Amygdala (tissue), 56 donors: ENCODE measurements at places on chromosomes 1 and 21.

- no peak for DNase-seq
Observed at GRCh38 chr1:245609354-245610150, 454.8 kb downstream of the KIF26B start.

DNA sequence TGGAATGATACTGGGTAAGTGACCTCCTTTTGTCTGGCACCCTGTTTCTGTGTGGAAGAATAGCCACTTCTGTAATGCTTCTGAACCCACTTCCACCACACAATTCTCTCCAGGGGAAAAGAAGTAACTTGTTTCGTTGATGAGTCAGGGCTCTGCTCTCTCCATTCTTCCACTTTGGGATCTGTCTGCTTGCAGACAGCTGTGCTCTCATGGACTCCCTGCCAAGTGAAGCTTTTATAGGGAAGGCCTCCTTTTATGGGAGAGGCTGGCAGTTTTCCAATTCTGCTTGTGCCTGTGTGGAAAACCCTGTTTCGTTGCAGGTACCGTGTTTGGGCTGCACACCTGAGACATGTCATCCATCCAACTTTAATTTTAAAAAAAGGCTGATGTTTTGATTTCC lies 130.7 kb downstream of the GIPC2 start:
- no peak for DNase-seq

GRCh38 chr1:200520735-200521134 lies 99.8 kb downstream of the KIF14 start:
- DNase-seq: no peak

DNA sequence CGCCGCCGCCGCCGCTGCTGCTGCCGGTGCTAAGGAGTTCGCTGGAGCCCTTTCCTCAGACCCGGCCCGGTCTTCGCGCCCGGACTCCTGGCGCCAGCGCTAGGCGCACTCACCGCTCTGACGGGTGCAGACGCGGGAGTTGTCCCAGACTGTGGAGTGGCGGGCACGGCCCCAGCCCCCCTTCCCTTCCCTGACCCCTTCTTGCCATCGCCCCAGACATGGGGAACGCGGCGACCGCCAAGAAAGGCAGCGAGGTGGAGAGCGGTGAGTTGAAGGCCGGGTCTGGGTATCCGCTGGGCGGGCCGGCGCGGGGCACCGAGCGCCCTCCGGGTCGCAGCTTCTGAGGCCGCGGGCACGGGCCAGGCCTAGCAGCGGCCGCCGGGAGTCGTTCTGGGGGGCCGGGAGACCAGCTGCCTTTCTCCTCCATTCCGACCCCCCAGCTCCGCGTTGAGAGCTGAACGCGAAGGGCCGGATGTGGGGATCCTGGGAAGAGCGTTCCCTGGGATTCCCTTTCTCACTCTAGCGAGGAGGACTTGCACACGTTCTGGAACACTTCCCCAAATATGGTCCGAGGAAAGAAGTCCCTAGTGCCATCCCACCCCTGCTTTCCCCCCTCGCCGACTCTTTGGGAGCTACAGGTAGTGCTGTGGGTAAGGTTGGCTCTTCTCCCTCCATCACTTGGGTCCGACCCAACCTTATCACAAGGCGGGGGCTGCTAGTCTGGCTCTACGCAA lies 65.8 kb upstream of the PRKACB start:
- no peak for DNase-seq

DNA sequence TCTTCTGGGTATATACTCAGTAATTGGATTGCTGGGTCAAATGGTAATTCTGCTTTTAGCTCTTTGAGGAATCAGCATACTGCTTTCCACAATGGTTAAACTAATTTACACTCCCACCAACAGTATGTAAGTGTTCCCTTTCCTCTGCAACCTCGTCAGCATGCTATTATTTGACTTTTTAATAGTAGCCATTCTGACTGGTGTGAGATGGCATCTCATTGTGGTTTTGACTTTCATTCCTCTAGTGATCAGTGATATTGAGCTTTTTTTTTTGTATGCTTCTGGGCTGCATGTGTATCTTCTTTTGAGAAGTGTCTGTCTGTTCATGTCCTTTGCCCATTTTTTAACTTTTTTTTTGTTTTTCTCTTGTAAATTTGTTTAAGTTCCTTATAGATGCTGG lies 279.4 kb downstream of the PTGER3 start:
- DNase-seq: no peak

- DNase-seq: peak; percentile 65
Observed at GRCh38 chr1:6273380-6273891, 12.5 kb upstream of the GPR153 start.

- DNase-seq: no peak
Observed at GRCh38 chr1:60430375-60430774, 356.8 kb upstream of the C1orf87 start.

DNA sequence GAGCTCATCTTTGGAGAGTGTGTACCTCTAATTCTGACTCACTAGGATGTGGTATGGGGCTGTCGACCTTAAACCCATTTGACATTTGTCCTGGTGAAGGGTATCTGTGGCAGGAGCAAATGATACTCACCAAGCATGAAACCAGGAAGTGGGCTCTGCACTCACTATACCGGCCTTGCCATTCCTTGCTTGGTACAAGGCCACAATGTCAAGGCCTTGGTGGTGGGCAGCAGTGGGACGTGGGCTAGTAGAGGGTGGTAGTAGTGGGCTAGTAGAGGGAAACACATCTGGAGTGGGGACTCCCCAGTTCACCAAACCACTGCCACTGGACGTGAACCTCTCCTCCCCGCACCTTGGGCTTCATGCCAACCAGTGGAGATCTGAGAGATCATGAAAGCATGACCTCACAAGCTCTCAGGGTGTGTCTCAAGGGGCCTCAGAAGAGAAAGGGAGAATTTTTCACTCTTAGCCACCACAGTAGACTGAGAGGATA lies 11.5 kb downstream of the TNFSF4 start:
- no peak for DNase-seq

DNA sequence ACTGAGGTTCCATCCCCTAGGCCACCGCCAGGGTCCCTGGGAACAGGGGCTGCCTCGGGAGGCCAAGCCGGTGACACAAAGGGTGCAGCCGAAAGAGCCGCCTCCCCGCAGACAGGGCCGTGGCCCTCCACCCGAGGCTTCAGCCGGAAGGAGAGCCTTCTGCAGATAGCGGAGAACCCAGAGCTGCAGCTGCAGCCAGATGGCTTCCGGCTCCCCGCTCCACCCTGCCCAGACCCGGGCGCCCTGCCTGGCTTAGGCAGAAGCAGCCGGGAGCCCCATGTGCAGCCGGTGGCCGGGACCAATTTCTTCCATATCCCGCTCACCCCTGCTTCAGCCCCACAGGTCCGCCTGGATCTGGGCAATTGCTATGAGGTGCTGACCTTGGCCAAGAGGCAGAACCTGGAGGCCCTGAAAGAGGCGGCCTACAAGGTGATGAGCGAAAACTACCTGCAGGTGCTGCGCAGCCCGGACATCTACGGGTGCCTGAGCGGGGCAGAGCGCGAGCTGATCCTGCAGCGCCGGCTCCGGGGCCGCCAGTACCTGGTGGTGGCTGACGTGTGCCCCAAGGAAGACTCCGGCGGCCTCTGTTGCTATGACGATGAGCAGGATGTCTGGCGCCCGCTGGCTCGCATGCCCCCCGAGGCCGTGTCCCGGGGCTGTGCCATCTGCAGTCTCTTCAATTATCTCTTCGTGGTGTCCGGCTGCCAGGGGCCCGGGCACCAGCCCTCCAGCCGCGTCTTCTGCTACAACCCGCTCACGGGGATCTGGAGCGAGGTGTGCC lies 1.4 kb downstream of the KLHDC7A start:
- no peak for DNase-seq

DNA sequence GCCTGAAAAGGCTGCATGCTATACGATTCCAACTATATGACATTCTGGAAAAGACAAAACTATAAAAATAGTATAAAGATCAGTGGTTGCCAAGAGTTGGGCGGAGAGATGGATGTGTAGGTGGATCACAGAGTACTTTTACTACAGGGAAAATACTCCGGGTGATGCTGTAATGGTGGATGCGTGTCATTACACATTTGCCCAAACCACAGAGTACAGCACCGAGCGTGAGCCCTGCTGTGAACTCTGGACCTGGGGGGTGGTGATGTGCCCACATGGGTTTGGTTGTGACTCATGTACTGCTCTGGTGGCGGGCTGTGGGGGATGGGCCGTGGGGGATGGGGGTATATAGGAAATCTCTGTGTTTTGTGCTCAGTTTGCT lies 162.7 kb upstream of the COL6A1 start:
- DNase-seq: no peak

DNA sequence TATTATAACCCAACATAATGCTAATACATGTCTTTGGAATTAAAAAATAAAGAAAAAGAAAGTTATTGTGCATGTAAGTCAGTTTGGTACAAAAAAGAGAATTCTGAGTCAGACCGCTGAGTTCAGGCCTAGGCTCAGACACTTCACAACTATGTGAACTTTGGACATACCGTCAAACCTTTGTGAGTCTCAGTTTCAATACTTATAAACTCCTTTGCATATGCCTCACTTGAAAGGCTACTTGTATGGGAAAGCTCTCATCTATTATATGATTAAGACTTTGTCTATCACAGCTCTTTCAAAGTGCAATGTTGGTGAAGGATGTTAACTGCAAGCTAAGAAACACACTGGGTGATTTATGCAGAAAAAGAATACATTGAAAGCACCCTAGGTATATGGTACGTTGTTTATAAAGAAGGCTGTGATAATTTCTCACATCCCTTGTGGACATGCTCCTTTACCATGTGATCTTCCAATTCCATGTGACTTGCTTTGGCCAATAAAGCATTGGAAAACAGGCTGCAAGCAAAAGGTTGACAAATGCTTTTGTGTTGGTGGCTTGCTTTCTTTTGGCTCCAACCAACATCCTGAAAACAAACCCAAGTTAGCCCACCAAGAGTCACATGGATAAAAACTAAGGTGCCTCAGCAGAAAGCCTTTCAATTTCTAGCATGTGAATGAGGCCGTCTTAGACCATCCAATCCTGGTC lies 49.6 kb downstream of the INTS7 start:
- no peak for DNase-seq
